T-helper 1 cell (primary cell): ENCODE measurements at places on chromosomes 11 and 22.

- no peak for DNase-seq
Observed at GRCh38 chr11:132601875-132602274, 930.4 kb downstream of the OPCML start.

DNA sequence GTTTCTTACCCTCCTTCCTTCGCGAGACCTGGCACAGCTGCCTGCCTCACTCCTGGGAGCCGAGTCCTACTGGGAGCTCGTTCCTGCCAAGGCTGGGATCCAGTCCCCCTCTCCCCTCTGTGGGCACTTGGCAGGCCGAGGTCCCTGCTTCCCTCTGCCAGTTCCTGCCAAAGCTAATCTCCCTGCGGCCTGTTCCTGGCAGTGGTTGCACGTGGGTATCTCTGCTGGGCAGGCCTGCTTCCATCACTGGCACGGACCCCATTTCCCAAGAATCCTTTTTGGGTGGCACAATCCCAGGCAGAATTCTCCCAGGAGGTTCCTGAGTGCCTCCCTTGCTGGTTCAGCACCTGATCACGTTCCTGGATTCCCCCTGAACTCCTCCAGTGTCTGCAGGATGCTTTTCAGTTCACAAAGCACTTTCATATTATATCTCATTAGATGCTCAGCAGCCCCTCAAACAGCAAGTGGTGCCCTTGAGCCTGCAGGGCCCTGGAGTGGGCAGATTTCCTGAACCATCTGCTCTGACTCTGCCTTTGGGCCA lies 96.5 kb downstream of the RRM1 start:
- no peak for DNase-seq

- no peak for DNase-seq
Observed at GRCh38 chr11:73389134-73389525, 12.9 kb downstream of the RELT start.

DNA sequence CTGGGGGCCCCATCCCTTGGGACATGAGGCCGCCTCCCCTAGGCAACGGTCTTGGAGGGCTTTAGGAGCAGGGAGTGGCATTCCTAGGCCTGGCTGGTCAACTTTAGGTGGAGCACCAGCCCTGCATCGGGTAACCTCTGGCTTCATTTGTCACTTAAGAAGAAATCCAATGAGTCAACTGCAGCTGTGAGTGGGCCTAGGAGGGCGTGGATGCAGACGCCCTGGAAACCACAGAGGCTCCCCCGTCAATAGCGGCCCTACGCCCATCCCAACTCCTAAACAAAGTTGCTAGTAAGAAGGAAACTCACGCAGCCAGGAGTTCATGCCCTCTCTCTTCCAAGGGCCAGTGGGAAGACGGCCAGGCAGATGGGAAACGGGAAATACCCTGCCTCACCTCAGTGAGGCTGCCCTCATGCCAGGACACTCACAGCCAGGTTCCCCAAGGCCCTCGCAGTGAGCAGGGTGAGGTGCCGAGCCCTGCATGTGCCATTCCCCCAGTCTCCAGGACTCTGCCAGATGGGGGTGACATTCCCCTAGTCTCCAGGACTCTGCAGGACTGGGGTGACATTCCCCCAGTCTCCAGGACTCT lies 20.8 kb downstream of the BID start:
- no peak for DNase-seq

DNA sequence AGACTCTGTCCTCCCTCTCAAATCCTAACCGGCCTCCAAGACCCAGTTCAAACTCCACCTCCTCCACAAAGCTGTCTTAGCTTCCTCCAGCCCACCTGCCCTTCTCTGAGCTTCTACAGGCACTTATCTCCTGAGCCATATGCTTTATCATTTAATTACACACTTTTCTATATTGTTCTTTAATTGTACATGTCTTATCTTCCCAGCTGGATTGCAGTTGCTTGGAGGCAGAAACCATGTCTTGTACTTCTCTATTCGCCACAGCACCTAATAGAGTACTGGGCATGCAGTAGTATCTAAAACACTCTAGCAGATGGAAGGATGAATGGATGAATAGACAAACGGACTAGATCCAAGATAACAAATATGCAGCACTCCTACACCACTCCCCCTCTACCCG lies 11.3 kb downstream of the TRIM29 start:
- DNase-seq, result no peak

DNA sequence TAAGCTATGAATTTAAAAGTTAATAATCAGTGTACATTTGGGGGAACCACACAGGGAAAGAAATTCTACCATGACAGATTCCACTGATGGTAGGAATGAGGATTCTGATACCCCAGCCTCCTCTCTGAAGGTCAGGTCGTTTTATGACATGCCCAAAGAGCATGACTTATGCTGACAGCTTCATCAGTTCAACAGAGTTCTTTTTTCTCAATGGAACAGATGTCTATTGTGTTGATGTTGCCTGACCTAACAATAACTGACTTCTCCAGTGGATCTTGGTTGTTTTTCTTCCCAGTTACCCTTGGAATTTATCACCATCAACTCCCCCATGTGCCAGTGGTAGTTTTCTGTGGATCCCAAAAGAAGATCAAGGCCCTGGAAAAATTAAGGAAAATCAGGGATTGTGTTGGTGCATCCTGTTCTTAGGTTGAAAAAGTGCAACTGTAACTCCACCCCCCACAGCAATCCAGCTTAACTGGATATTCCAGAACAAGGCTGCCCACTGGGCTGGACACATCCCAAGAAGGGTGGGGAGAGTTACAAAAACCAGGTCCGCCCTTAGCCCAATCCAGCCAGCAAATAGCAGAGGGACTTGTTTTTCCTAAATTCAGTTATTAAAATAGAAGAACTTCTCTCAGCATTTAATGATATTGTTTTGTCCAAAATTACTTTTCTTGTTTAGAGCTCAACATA lies 31.5 kb upstream of the CAT start:
- DNase-seq, result no peak

DNA sequence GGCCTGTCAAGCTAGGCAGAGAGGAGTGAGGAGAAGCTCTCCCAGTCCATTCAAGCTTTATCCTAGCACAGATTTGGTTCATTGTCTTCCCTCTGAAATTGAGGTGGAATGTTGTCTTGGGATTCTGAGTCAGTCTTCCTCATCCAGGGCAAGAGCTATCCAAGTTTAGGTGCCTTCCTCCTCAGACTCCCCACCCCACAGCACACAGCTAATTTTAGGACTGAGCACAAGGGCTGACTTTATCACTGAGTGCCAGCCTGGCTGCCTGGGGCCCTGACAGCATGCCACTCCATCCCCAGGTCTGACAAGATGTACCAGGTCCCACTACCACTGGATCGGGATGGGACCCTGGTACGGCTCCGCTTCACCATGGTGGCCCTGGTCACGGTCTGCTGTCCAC lies 2.6 kb downstream of the PGAP2 start:
- DNase-seq, result no peak

DNA sequence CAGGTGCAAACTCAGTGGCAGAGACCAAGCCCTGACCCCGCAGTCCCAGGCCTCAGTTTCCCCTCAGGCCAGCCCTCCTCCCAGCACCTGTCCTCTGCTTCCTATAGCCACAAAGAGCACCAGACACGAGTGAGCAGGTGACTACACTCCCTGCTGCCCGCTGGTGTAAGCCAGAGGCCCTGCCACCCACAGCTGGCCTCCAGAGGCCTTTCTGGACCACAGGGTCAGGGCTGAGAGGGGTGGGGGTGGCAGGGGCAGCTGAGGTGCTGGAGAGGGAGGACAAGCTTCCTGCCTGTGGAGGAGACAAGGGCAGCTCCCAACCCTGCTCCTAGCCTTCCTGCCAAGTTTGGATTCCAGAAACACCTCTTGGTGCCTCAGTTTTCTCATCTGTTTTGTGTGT lies 31.3 kb upstream of the WNT7B start:
- DNase-seq, result no peak

GRCh38 chr11:65438257-65439151 lies 15.9 kb downstream of the NEAT1 start:
- no peak for DNase-seq

DNA sequence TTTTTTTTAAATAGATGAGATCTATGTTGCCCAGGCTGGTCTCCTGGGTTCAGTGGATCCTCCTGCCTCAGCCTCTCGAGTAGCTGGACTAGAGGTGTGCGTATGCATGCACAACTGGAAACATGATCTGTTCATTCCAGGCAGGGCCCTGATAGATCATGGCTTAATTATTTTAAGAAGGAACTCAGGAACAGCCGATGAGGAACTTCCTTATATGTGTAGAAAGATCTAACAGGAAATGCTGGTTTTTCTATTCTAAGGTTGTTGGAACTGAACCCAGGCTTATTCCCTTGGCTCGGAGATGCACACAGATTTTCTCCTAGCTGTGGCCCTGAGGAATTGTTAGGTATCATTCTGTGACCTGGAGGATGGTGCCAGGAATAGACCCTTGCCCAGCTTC lies 32.4 kb downstream of the SPECC1L start:
- no peak for DNase-seq

GRCh38 chr22:47050401-47051051 lies 288.1 kb downstream of the TBC1D22A start:
- no peak for DNase-seq

- DNase-seq, result no peak
Observed at GRCh38 chr22:30253205-30253852, 6.8 kb upstream of the LIF start.

- DNase-seq, result no peak
Observed at GRCh38 chr22:30208631-30209603, 37.6 kb downstream of the LIF start.

DNA sequence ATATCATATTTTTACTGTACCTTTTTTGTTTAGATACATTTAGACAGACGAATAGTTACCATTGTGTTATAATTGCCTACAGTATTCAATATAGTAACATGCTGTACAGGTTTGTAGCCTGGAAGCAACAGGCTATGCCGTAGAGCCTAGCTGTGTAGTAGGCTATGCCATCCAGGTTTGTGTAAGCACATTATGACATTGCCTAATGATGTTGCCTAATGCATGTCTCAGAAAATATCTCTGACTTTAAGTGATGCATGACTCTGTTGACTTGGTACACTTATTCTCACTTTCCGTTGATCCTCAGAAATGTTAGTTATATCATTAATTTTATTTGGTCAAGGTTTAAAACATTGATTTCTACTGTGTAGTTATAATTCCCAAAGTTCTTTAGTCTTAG lies 39.9 kb downstream of the OR2AT4 start:
- no peak for DNase-seq

GRCh38 chr11:35118906-35119305 lies 20.1 kb upstream of the CD44 start:
- no peak for DNase-seq

- no peak for DNase-seq
Observed at GRCh38 chr11:117251506-117251905, 19.0 kb downstream of the RNF214 start.

GRCh38 chr11:64450168-64450560 lies 91.2 kb downstream of the RPS6KA4 start:
- no peak for DNase-seq

- DNase-seq, result no peak
Observed at GRCh38 chr11:79152511-79152910, 288.3 kb downstream of the TENM4 start.

GRCh38 chr11:83306200-83307080 lies 20.3 kb upstream of the CCDC90B start:
- no peak for DNase-seq

DNA sequence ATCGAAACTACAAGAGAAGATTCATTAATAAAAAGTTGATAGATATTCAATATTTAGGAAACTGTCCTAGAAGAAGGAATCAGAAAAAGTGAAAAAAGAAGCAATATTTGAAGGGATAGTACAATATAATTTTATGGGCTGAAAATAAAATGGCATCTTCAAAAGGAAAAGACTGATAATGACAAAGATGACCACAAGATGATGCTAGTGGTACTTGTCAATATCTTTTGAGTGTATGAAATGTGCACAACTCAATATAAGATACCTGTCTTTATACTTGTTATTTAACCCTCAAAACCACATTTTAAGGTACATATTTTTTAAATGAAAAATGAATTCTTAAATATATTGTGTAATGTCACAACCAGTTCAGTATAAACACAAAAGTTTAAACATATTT lies 1059.6 kb upstream of the RAG2 start:
- no peak for DNase-seq

GRCh38 chr11:21110415-21110814 lies 441.0 kb downstream of the NELL1 start:
- DNase-seq, result no peak

DNA sequence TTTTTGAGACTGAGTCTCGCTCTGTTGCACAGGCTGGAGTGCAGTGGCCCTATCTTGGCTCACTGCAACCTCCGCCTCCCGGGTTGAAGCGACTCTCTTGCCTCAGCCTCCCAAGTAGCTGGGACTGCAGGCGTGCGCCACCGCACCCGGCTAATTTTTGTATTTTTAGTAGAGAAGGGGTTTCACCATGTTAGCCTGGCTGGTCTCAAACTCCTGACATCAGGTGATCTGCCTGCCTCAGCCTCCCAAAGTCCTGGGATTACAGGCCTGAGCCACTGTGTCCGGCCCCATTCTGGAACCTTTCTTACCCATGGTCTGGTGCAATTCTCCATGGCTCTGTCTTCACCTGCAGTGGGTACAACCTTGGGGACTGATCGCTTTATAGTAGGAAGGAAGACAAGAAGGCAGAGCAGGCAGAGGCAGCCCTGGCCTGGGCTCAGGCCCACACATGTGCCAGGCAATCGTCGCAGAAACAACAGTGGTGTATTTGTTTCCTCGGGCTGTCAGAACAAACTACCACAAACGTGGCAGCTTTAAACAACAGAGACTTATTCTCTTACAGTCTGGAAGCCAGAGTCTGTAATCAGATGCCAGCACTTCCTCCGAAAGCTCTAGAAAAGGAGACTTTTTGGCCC lies 4.0 kb upstream of the PTGDR2 start:
- no peak for DNase-seq

- no peak for DNase-seq
Observed at GRCh38 chr22:45880716-45881523, 96.0 kb downstream of the WNT7B start.

GRCh38 chr11:128058580-128059208 lies 528.7 kb downstream of the ETS1 start:
- DNase-seq, result no peak

DNA sequence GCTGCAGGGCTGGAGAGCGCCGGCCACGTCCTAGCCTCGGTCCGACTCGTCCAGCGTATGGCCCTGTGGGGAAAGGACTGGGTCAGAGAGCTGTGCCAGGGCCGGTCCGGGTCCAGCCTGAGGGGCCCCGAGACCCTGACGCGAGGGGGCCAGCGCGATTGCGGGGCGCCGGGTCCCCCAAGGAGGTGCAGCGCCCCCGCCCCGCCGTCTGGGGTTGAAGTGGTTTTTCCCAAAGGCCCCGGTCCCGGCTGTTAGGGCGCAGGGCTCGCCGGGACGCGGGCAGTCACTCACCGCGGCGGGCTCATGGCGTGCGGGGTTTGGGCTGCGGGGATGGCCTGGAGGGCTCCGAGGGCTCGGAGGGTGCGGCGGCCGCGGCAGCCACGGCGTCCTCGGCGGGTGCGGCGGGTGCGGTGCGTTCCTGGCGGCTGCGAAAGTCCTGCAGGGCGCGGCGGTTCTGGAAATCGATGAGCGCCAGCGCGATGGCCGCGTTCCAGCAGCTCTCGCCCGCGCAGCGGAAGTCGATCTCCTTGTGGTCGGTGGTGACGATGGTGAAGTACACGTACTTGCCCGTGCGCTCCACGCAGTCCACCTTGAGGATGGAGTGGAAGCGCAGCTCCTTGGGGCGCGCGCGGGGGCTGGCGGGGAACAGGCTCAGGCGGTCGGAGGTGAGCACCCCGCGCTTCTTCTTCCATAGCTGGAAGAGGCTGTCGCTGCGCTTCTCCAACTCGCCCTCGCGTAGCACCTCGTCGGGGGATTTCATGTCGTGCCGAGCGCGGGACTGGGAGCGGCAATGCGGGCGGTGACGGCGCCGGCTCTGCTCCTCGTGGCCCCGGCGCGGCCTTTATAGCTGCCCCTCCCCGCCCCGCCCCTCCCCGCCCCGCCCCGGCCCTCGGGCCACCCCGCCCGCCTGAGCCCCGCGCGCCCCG lies at the start of gene PHLDA2:
Gene PHLDA2, minus strand, starts transcription at position 816 of the 926 bp plus-strand sequence. Its CDS starts 56 bp downstream, at position 760.
- peak; percentile 48 for DNase-seq
